ENCODE measurements at places on chromosomes 2 and 18. TPM values are rescaled to one million over a fixed set of nuclear protein-coding genes. Genes with fewer than 3 reads are reported as not detected.

The RGPD3 gene
- total RNA-seq, result 0.38 TPM

The SP9 gene
- not detected for total RNA-seq

The GNAL gene
- 0.11 TPM for total RNA-seq

- H3K4me3 ChIP-seq, result no peak overlapping the region
- DNase-seq, result no peak
- H3K4me1 ChIP-seq, result no peaks in the 10 kb centered on the region
Measured at GRCh38 chr2:186554850-186555671, 34.8 kb upstream of the ITGAV start.

- H3K36me3 ChIP-seq, result no peaks in the 10 kb centered on the region
- no peak overlapping the region for H3K27ac ChIP-seq
Measured at GRCh38 chr18:41818381-41819355, 136.4 kb upstream of the PIK3C3 start.

DNA sequence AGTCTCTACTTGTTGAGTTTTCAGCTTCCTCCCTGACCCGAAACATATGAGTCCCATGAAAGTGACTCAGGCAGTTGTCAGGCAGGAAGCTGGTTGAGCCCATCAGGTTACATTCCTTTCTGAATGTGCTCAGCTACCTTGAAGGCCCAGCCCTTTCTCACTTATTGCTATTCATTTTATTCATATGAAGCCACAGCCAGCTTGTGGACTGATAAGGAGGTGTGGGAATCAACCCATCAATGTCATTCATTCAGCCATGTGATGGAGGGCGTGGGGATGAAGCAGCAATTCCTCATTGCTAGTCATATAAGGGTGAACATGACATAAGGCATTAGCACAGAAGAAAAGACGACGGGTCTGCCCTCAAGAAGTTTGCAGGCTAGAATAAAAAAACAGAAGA lies 5.3 kb upstream of the VPS4B start:
- peaks cover 10% of the 10 kb centered on the region for H3K4me1 ChIP-seq
- no peak overlapping the region for H3K27ac ChIP-seq
- no peak overlapping the region for H3K4me3 ChIP-seq
- DNase-seq, result no peak

DNA sequence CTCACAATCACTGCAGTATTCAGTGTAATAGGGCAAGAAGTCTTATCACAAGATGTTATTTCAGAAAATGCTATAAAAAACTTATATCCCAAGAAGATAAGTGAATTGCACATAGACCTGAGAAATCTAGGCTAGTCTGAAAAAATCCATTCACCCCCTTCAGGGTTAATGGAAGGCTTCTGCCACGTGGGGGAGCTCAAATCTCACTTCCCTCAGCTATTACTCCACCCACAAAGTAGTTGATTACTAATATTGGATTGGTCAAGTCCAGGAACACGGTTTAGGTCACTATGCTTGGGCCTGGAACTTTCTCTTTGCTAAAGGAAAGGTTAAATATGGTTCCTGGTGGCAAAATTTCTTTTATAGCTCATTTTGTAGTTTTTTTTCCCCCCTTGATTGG lies 51.2 kb upstream of the ADAM23 start:
- no peak for DNase-seq
- no peak overlapping the region for H3K4me3 ChIP-seq
- no peaks in the 10 kb centered on the region for H3K4me1 ChIP-seq
- no peaks in the 10 kb centered on the region for H3K36me3 ChIP-seq
- H3K27ac ChIP-seq, result no peak overlapping the region
- no peaks in the 10 kb centered on the region for H3K27me3 ChIP-seq

DNA sequence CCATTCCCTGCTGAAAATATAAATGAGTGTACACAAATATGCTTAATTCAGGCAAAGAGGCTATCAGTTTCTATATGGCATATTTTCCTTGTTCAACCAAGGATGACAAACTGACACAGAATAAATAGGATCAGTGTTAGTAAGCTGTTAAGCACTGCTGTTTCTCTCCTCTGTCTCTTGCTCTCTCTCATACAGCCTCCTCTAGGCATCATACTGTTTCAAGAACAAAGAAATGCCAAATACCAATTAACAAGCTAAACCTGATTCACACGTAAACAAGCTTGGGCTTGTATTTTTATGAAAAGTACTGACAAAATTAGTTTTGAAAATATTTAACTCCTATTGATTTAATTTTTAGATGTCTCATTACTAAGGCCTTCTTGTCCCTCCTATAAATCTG lies 1027.2 kb upstream of the ACVR2A start:
- H3K4me1 ChIP-seq, result no peaks in the 10 kb centered on the region
- no peak overlapping the region for H3K4me3 ChIP-seq
- no peaks in the 10 kb centered on the region for H3K36me3 ChIP-seq
- no peak for DNase-seq

- DNase-seq, result no peak
- H3K36me3 ChIP-seq, result no peaks in the 10 kb centered on the region
- no peak overlapping the region for H3K4me3 ChIP-seq
- H3K27me3 ChIP-seq, result peaks cover 37% of the 10 kb centered on the region
- H3K27ac ChIP-seq, result no peak overlapping the region
Measured at GRCh38 chr2:26598336-26598995, 42.7 kb downstream of the CIB4 start.

DNA sequence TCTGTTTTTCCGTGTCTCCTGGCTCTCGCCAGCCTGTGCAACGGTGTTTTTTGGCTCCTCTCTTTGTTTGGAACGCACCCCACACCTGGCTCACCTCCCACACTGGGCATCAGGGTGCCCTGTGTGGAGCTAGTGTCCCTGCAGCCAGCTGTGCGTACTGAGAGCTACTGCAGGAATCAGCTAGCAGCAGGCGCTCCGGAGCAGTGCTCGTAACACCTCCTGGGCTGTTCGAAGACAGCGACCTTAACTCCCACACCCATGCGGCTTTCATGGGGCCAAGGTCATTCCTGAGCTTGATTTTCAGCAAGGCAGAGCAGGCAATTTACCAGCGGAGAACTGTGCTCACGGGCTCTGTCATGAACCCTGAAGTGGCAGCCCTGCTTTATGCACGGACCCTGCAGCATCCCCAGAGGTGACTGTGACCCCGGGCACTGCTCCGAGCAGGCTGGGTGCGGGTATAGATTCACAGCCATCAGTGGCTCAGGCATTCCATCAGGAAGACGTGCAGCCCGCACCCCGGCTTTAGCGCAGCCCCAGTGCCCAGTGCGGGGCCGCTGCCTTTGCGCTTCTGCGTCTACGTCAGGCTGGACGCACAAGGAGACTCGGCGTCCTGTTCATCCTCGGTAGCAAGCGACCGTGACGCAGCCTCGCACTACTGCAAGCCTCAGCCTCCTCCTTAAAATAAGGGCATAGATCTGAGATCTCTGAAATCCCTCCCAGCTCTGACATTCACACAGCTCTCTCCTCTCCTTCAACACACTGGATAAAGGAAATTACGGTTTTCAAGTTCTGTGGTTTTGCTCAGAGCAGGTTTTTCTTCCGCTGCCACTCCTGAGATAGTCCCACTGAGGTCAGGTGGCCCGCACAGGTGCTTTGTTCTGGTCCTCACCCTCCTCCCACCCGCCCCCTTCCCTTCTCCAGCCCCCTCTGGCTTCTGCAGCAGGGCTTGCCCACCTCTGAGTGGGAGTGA lies 58.2 kb downstream of the ADI1 start:
- no peak overlapping the region for H3K27ac ChIP-seq
- no peak overlapping the region for H3K4me3 ChIP-seq
- H3K36me3 ChIP-seq, result peaks cover 49% of the 10 kb centered on the region

Data from CD4-positive, alpha-beta T cell (primary cell).